ENCODE measurements at places on chromosomes 3 and 15. TPM values are rescaled to one million over a fixed set of nuclear protein-coding genes. Genes with fewer than 3 reads are reported as not detected.

DPP8 gene
- total RNA-seq: 20.8 TPM

SCG5 gene
- total RNA-seq: 4.4 TPM

GOLGA6L7 gene
- total RNA-seq: not detected

PDZRN3 gene
- 46.0 TPM for total RNA-seq

SPATA12 gene
- not detected for total RNA-seq

Measured in cardiac ventricle fibroblast (primary cell).